ENCODE measurements at places on chromosomes 5 and 9.

DNA sequence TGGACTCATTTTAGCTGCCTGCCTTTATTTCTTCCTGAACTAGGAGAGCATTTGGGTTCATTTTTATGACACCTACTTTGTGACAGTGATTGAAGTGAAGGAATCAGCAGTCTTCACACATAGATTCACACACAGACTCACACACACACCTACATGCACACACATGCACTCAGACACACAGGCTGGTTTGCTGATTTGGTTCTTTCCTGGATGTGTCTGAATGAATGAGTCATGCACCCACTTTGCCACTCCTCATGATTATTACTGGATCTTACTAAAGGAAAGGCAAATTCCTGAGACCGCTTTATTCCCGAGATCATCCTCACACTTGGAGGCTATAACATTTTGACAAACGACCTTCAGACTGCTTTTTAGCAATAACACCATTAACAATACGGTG, 529.5 kb downstream of the AGTPBP1 start:
- no peak for DNase-seq

DNA sequence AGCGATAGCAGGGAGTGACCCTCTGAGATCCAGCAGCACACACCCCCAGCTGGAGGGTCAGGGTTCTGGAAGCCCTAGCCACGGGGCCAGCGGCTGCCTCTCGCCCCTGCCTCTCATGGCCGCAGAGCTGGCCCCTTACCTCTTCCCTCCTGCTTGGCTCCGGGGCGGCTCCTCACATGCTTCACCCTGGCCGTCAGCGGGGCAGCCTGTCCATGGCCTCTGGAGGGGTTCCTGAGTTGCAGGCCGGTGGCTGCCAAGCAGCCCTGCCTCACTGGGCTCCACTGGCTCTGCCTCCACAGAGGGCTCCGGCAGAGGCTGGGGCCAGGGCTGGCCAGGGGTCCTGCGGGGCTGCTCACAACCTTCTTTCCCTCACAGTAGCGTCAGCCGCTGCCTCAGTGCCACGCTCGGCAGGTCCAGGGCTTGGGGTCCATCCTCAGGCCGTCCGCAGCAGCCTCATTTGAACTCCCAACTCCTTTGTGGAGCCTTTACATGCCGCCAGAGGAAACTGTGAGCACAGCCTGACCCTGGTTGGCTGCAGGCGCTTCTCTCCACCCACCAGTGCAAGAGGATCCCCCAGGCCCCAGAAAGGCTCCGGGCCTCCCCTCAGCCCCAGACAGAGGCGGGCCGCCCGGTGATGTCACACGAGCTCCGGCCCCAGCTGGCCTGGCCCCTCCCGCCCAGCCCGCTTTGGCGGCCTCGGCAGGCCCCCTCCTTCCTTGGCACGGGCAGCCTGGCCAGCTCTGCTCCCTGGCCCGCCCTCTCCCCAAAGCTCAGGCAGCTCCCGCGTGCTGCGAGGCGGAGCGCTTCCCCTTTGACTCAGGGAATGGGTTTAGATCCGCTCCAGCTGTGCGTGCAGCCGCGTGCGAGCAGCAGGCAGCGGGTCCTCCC, at the start of gene ANGPTL2:
TSS of gene ANGPTL2 (minus strand) at position 460 of the 888 bp plus-strand sequence. CDS start 13,904 bp downstream, outside the sequence.
- no peak for DNase-seq

- DNase-seq = no peak
Observed at GRCh38 chr5:62149879-62150278, 156.1 kb upstream of the KIF2A start.

DNA sequence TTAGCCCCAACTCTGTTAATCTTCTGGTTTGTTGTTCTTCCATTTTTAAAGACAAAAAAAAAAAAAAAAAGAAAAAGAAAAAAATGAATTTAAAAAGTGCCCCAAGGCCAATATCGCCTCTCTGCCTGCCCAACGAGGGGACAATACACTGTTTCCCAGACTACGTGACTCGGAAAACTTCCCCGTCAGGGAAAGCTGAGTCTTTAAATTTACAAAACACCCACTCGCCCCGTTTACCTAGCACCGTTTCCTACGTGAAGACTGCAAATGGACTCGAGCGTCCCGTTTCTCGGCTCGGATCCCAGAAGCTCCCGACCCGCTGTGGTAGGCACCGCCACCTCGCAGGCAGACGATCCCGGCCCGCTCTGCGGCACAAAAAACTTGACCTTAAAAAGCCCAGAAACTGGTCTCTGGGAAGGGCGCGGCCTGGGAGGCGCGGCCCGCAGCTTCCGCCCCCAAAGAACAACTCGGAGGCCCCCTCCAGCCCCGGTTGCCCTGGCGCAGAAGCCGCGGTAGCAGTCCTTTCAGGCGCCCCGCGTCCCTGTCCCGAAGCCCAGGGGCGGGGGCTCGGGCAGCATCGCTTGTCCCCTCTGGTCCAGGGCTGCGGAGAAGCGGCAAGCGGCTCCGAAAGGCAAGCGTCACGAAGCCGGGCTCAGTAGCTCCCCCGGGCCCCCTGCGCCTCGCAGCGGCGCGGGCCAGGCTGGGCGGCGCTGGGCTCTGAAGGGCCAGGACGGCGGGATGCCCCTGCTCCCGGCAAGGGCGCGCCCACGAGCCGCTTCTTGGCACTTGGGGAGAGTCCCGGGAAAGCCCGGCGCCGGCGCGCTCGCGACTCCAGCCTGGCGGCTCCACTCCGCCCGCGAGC, at the start of gene GCNT4:
TSS of gene GCNT4 (minus strand) at position 367 of the 862 bp plus-strand sequence. CDS start 22,521 bp downstream, outside the sequence.
- DNase-seq = peak; percentile 22

GRCh38 chr9:131103535-131103934, 7.2 kb downstream of the AIF1L start:
- no peak for DNase-seq

DNA sequence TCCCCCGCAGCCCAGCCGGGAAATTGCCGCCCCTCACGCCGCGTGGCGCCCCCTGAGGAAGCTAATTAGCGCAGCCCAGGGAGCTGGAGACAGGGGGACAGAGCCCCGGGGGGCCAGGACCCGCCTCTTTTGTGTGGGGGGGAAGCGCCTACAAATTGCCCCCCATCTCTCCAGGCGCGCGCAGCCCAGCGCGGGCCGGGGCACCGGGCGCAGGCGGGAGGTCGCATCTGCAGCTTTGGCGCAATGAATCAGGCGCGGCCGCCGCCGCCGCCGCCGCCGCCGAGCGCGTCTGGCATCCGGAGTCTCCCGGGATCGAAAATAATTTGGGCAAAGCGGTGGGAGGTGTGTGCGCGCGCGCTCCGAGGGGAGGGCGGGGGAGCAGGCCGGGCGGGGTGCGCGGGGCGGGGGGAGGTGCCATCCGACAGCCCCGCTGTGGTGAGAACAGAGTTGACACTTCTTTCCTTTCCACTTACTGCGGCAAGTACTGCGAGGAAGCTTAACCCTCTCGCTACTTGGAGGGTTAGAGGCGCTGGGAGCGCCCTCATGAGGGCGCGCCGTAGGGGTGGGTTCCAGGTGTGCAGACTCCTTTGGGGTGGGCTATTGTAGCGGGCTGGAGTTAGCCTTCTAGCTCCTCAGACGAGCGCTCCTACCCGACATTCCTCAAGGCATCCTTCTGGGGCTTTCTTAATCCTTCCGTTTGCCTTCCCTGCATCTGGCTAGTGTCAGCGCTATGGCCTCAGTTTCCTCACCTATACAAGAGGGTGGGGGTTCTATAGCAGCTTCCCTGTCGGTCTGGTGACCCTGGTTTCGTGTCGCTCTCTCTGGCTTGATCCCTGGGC, 63.1 kb downstream of the CXXC5 start:
- no peak for DNase-seq

DNA sequence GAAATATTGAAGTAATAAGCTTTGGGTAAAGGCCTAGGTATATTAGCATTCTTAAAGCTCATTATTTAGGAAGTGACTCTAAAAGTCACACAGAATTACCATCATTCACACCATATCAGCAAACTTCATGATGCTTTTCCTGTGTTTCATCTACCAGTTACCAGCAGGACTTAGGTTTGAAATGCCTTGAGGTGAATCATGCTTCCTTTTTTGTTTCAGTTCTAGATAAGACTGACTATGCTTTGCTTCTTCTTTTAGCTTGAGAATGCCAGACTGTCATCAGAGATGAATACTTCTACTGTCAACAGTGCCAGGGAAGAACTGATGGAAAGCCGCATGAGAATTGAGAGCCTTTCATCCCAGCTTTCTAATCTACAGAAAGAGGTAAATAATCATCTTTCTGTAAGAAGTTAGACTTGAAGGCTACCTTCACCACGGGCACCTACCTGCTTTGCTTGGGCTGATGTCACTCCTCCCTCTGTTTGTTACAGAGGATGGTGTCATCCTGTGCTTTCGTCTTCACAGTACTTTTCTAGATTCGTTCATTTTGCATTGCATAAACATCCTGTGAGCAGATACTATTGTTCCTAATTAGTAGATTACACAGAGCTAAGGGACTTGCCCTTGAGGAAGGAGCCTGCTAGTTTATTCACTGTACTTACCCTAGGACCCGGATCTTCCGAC, 34.7 kb downstream of the LMNB1 start:
- no peak for DNase-seq

DNA sequence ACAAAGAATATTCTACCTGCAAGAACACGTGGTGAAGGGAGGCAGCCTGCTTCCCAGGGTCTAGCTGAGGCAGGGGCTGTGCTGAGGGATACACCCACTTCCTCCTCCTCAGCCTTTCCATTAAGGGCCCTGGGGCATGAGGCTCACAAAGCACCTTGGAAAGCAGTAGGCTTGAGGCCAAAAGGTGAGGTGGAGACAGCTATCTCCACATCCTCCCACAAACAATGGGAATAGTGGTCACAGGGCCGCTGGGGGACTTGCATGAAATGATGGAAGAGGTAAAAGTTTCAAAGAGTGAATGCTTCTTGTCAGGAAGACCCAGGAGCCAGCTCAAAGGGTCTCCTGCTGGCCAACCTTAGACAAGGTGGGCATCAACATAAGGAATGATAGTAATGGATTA, 207.9 kb downstream of the CDK5RAP2 start:
- DNase-seq = no peak

GRCh38 chr9:38079461-38080031, 10.5 kb upstream of the SHB start:
- no peak for DNase-seq

DNA sequence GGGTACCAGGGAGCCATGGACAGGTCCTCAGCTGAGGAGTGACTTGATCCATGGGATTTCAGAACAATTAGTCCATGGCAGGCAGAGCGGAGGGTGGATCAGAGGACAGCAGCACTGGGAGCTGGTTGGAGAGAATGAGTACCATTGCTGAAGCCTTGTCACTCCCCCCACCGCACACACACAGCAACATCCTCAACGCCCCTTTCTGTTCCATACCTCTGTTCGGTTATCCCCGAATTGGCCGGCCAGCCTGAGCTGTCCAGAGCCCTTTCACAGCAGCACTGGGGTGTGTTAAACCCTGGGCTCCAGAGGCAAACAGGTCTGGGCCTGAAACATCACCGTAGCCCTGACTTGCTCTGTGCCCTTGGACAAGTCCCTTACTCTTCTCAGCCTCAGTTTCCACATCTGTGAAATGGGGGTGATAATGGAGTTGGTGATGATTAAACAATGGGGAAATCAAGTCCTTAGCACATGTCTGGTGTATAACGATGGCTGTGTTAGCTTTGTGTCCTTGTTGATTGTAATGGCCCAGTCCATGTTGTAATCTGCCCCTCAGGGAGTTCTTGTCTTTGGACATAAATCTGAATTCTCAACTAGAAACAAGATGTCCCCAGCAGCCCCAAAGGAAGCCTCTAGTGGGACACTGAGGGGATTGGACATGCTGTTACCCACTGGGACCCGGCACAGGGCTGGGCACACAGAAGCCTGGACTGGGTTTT, 16.9 kb downstream of the GSN start:
- no peak for DNase-seq

DNA sequence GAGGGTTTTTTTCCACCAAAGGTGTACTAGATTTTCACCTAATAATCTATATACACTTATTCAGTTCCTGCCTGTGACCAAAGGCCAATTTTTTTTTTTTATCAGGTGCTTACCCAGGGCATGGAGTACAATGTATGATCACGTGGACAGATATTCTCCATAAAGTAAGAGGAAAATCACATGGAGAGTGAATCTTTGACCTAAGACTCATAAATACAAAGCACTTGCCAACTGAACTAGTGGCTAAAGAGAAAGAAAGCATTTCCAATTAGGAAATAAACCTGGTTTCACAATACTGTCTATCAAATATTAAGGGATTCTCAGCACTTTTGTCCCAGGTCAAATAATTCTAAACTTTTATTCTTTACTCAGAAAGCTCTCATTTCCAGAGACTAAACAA, 33.0 kb upstream of the CEP120 start:
- no peak for DNase-seq

DNA sequence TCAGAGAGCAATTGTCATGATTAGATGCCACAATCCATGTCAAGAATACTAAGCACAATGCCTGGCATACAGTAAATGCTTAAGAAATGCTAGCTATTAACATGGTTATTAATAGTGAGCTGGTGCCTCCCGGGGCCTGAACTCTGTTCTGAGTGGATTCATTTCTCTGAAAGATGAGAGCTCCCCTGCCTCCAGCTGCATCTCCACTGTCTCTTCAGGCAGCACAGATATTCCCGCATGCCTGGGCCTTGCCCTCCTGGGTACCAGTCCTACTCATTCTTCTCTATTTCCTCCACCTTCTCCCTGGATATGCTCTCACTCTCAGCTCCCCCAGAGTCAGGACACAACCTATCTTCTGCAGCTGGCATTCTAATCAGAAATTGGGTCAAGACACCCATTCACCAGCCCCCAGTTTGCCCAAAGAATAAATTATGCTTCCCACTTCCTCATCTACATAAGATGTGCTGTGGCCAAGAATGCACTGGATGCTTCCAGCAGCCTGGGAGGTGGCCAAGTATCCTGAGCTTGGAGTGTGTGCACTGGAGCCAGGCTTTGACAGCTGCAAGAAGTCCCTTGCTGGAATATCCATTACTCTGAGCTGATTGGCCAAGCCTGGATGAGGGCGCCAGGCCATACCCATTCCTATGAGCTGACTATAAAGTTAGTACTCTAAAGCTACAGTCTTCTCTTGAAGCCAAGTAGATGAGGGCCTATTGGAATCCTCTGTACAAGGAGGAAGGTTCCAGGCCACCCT, 669.0 kb downstream of the ACTL7B start:
- DNase-seq = no peak

DNA sequence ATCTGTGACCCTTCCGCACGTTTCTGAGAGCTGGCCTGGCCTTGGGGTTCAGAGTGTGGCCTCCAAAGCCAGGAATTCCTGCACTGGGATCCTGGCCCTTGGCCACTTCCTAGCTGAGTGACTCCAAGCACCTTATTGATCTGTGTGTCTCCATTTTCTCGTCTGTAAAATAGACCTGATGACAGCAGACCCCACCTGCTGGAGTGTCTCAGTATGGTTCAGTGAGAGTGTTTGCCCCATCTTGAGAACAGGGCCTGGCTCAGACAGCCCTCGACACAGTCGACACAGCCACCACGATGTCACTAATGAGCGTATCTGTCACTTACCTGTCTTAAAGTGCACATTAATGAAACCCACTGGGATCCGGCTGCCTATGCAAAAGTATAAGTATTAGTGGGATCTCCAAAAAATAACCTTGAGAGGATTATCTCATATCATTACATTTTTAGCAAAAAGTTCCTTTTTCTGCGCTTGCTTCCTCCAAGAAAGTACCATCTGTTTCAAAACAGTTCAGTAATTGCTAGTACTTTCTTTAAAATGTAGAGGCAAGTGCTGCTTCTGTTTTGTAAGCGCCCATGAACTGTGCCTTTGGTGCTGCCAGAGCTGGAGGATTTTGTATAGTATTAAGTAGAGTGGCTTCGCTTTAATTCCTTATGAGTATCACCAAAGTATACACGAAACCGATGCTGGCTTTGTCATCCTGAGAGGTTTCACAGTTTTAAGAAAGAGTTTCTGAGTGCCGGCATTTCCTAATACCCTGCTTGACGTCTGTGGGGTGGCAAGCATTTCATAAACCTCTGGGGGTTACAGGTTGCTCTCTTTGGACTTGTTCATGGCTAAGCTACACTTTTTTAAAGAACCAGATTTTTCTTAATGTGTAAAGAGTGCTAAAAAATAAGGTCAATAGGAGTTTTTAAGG, 31.7 kb downstream of the UBE2QL1 start:
- no peak for DNase-seq

GRCh38 chr5:73157414-73158303, 15.3 kb upstream of the TMEM174 start:
- no peak for DNase-seq
